ENCODE measurements at places on chromosomes 1 and 21.

DNA sequence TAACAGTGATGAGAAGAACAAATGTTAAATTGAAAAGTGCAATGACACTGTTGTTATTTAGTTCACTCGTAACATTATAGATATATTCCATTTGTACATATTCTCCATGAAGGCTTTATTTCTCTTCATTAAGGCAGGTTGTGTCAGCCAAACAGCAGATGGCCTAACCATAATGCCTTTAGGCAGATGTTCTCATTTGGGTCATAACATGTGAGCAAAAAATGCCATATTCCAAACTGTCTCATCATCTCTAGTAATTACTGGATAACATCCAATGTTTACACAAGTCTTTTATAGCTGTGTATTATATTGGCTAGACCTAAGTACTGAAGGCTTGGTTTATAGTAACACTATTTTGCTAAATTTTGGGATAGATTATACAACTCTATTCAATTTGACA is 87.2 kb upstream of the CHODL start:
- no peak for DNase-seq

DNA sequence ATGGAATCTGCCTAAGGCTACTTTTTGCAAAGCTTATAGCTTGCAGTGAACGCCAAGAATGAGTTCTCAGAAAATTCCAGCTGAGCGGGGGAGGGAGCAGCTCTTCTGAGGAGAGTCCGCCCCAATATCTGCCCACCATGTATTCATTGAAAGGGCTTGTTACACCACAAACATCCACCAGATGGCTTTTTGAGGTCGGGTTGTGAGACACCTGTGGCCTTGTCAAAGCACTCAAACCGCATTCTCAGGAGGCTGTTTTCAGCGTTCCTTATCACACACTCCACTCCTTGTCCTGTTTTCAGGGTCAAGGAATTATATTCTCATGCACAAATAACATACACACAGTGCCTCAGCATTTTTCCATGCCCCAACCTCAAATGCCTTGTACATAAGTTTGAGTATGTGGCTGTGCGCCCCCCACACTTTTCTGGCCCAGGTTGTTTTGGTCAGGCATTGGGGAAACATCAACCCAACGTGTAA is 3.9 kb upstream of the C4BPB start:
- peak; percentile 28 for DNase-seq

GRCh38 chr1:108854221-108855019 is 2.5 kb downstream of the AKNAD1 start:
- DNase-seq, result no peak

DNA sequence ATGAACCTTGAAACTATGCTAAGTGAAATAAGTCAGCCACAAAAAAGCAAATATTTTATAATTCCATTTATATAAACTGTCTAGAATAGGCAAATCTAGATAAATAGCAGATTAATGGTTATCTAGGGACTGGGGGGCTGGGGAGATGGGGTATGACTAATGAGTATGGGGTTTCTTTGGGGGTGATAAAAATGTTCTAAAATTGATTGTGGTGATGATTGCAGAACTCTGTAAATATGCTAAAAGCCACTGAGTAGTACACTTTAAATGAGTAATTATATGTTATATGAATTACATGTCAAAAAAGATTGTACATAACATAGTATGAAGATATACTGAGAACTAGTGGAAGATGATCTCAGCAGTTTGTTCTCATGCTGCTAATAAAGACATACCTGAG is 675.0 kb downstream of the KIF26B start:
- no peak for DNase-seq

GRCh38 chr1:39398278-39399021 is 93.0 kb upstream of the BMP8A start:
- DNase-seq, result peak; percentile 98

GRCh38 chr1:204507317-204508105 is 8.7 kb upstream of the MDM4 start:
- peak; percentile 30 for DNase-seq

DNA sequence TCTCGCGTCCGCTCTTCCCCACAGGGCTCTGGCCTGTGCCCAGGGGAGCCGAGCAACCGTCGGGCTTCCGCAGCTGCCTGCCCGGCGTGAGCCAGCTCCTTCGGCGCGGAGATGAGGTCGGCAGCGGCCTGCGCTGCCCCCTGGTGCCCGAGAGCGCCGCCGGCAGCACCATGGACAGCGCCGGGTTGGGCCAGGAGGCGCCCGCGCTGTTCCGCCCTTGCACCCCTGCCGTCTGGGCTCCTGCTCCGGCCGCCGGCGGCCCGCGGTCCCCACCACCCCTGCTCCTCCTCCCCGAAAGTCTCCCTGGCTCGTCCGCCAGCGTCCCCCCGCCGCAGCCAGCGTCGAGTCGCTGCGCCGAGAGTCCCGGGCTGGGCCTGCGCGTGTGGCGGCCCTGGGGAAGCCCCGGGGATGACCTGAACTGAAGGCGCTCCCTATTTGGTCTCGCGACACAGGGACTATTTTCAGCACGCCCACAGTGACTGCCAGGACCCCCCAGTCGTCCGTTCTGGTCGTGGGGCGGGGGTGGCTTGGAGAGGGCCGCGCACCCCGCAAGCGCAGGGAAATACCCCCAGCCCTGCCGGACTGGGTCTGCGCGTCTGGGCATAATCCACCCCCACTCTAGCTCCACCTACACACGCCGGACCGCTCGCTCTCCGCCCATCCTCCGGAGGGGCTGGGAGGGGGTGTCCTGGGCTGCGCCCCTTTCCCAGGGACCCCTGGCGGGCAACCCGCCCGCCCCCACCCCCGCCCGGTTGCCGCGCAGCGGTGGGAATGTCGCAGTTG is 1.3 kb downstream of the HES3 start:
- peak; percentile 50 for DNase-seq

DNA sequence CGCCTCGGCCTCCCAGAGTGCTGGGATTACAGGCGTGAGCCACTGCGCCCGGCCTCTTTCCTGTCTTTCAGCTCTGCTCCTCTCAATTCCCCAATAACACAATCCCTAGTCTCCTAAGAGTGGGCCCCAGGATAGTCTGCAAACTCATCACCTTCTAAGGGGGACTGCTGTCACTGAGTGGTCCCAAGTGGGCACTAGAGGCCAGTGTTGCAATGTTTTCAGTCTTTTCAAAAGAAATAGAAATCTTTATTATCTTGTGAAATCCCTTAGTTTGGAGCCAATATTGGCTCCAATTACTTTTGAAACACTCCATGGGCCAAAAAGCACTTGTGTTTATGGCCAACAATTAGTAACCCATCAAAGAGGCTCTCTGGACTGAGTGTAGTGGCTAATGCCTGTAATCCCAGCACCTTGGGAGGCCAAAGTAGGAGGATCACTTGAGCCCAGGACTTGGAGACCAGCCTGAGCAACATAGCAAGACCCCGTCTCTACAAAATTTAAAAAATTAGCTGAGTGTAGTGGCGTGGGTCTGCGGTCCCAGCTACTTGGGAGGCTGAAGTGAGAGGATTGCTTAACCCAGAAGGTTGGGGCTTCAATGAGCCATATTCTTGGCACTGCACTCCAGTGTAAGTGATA is 28.6 kb upstream of the ZNF697 start:
- DNase-seq, result no peak

DNA sequence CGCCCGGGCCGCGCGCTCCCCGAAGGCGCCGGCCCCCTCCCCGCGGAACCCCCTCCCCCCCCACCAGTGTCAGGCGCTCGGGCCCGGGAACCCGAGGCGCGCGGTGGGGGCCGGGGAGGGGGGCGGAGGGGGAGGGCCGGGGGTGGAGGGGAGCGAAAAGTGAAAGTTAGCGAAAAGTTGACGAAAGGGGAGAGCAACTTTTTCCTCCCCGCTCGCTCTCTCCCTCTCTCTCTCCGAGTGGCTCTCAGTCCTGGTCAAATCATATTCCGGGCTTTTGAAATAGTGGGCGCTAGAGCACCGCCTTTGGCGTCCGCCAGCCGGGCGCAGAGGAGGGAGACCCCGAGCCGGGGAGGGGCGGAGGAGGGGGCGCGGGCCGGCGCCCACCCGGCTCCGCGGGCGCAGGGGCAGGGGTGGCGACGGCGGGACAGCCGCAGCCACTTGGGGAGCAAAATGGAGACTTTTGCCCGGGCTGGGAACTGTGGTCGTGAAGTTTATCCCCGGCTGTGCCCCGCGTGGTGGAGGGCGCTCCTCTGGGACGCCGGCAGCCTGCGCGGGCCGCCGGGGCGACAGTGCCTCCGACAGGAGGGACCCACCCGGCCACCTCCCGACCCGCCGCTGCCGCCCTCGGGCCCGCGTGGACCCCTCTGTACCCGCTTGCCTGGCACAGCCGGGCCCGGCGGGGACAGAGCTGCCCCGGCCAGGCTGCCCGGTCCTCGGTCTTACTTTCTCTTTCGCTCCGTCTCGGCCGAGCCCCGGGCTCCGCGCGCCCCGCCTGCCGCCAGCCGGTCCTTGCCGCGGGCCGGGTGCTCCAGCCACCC is 697 bp downstream of the PRDM16 start:
- DNase-seq, result no peak

DNA sequence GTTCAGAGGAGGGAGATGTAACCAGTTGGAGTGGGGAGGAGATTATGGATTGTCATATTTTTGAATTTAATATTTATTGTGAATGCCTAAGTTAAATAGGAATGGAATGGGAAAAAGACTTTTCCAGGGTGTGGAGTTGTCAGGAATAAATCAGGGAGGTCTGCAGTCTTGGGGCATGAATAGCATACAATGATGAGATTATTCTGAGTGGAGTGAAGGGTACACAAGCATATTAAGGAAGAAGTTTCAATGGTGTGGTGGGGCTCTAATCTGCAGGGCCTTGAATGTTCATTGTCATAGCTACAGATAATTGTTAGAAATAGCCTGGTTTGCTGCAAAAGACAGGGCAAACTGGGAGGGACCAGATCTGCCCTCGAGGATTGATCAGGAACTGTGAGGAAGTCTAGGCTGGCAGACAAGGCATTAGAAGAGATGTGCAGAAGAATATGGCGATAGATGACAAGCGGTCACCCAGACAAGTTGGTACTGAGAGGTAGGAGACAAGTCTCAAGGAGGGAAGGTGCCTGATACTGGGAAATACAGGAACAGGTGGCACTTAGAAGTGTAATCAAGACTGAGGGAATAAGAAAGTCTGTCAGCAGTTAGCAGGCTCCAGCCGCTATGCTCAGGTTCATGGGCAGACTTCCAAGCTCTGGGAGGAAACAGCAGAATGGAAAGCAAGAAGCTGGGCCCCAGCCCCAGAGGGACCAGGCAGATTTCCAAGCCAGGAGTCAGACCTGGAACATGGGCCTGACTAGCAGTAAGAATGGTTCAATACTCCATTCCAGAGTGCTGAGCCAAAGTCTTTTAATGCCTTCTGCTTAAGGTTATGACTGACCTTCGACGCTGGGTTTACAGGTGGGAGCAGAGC is 20.9 kb upstream of the RGL1 start:
- no peak for DNase-seq

DNA sequence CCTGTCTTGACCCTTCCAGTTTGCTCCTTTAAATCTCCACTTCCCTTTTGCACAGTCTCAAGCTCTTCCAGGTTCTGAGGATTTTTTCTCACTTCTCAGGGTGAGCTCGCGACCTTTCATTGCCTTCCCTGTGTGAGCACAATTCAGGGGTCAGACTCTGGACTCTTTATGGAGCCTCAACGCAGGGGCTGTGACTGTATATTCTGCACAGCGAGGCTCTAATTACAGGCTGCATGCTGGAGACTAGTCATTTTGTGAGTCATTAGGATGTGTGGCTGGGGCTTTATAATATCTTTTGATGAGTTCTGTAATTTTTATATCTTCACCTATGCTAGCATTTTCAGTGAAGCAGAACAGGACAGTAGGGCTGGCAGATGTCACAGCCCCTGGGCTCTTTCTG is 270.7 kb downstream of the KAZN start:
- no peak for DNase-seq

DNA sequence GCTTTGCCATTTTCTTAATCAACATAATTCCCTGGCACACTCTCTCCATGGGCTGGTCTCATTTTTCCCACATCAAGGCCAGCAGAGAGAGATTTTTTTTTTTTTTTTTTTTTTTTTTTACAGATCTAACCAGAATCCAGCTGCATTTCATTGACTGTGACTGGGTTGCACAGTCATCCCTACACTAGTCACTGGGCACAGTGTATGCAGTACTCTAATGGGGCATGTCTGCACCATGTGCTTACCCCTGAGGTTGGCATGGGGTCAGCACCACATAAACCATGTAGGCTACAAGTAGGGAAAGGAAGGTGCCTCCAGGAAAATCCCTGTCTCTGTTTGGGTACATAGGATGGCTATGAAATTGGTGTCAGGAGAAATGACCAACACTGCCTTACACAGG is 64.1 kb upstream of the LRP8 start:
- DNase-seq, result no peak

GRCh38 chr1:16117369-16117768 is 38.5 kb downstream of the EPHA2 start:
- DNase-seq, result peak; percentile 53

- no peak for DNase-seq
Measured at GRCh38 chr1:83810144-83810543, 188.8 kb downstream of the TTLL7 start.

DNA sequence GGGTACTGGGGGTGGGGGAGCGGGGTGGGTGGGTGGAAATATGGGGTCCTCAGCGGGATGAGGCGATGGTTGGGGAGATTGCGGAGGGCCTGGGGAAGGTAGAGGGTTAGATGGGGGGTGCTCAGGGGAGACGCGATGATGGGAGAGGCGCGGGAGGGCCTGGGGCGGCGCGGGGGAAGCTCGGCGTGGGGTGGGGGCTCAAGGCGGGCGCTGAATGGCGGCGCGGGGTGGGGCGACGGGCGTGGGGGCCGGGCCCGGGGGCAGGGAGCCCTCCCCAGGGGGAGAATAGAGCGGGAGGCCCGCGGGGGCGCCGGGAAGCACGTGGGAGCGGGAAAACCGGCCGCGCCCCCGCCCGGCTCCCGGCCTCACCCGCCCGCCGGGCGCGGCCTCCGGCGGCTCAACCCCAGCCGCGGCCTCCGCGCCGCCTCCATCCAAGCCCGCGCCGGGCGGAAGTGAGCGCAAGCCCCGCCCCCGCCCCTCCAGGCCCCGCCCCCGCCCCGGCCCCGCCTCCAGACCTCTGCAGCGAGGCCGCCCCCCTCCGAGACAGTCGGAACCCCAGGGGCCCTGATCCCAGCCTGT is at the start of gene FAAP20:
FAAP20 (minus strand) TSS at position 454 of the 579 bp plus-strand sequence; CDS start at position 431, 23 bp downstream.
- DNase-seq, result peak; percentile 34

DNA sequence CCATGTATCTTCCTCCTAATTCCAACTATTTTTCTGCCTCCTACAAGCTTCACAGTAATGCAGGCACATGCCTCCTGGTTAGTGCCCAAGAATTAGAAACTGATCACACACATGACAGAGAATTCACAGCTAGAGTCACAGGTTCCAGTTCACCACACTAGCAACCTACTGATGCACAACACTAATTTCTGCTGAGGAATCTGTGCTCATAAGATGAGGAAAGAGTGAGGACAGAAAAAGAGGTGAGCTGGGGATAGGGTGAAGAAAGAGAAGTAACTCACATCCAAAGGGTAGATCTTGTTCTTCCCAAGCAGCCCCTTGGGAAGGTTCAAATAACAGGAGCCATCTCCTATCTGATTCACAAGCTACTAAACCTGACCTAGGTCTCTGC is 61.3 kb downstream of the PUM1 start:
- peak; percentile 15 for DNase-seq

DNA sequence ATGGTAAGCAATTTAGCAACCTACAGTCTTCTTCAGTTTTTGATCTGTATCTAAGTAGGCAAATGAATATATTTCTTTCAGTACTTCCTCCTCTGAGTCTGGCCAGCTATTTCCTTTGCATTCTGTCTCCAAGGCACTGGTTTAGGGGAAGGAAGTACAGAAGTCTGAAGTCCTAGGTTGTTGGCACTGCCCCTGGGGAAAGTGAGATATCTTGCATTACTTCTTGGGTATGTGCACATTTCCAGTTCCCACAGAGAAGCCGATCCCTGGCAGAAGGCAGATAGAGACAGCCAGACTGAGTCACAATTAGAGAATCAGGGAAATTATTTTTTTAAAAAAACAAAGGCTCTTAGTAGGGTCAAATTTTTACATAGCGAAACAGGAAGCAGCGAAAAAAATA is 98.8 kb downstream of the RASAL2 start:
- DNase-seq, result peak; percentile 86

- no peak for DNase-seq
Measured at GRCh38 chr21:44002511-44002910, 9.6 kb upstream of the TRAPPC10 start.
